ENCODE measurements at places on chromosomes 5 and 9.
A peak's percentile ranks its signal among the peaks of the same experiment; 100 is the strongest.

GRCh38 chr5:16067415-16067814 is 112.2 kb downstream of the MARCHF11 start:
- no peak for DNase-seq

DNA sequence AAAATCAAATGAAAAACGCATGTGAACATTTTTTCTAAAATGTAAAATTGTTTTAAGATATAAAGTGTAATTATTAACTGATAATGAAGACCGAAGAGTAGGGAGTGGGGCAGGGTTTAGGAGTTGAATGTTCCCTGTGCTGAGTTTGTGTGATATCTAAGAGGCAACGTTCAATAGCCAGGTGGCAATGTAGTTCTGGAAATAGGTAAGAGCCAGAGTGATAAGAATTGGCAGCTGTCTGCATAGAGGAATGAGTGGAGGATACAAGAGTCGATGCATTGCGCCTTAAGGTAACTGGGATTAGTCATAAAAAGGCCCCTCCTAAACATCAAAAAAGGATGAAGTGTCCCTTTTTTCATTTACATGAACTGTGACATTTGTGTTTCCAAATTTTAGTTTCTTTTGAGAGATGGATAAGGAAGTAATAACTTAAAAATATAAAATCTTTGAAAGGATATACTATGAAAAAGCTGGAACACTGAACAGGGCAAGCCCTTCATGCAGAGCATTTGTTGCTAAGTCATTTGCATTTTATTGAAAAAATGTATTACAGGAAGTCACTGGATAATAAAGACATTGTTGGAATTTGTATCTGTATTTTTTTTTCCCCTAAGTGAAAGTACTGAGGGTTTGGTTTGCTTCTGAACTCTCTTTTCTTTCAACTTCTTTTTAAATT is 659.3 kb downstream of the ACTL7B start:
- no peak for DNase-seq

DNA sequence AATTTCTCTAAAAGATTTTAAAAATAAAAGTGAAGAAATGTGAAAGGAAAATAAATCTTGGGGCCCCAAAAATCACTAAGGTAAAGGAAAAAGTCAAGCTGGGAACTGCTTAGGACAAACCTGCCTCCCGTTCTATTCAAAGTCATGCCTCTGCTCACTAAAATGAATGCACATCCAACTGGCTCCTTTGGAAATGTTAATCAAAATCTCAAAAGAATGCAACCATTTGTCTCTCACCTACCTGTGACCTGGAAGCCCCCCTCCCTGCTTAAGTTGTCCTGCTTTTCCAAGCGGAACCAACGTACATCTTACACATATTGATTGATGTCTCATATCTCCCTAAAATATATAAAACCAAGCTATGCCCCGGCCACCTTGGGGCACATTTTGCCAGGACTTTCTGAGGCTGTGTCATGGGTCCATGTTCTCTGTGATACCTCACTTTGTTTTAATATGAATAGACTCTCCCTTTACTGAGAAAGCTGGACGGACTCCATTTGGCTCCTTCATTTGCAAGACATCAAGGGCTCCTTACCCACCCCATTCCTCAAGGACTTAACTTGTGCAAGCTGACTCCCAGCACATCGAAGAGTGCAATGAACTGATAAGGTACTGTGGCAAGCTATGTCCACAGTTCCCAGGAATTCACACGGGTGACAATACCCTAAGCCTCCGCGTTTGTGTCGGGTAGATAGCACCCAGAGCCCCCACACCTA is 164.3 kb downstream of the SMC2 start:
- DNase-seq, result no peak

DNA sequence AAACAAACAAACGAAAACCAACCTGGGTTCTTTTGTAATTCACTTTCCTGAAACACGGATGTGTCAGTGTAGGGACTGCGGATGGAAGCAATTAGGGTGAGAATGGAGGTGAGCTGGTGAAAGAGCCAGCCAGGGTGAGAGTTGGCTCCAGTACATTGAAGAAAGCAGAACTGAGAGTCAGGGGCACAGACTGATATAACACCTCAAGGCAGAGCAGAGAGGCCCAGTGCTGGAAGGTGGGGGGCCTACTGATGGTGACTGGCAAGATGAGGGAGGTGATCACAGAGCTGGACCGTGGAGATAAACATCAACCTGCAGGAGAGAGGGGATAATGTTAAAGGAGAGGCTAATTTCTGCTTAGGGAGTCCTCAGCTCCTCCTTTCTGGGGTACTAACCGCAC is 221.1 kb downstream of the MAN2A1 start:
- DNase-seq, result no peak

DNA sequence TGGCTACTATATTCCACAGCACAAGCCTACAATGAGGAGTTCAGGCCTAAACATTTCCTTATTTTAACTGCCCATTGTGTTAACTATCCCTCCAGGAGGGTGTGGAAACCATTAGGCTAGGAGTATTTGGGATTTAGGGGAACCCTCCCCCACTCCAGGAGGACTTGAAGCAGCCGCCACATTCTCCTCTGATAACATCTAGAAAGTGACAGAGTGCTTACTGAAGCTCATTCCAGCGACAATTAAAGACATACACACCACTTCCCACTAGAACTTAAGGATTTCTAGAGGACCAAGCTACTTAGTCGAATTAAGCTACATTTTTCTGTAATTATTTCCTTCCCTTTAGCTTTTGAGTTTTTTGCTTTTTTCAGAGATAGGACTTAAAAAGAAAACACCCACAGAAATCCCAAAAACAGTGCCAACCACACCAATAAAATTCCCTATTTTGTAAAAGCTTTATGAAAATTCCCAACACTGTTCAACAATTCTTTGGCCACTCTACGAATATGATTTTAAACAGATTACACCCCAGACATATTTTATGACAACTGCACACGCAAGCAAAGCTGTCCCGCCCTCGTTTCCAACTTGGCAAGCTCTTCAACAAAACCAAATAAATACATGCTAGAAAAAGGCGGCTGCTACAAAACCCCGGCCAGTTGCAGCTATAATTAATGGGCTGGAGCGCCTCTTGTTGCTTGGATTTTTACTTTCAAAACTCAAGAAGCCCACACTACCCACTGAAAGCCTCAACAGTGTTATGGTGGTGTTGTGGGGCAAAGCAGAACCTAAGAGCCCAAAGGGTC is 4.5 kb downstream of the ROR2 start:
- DNase-seq, result no peak

- DNase-seq, result no peak
Observed at GRCh38 chr9:126159430-126160060, 167.1 kb upstream of the MVB12B start.

- no peak for DNase-seq
Observed at GRCh38 chr5:180817893-180818674, 15.5 kb upstream of the MGAT1 start.

DNA sequence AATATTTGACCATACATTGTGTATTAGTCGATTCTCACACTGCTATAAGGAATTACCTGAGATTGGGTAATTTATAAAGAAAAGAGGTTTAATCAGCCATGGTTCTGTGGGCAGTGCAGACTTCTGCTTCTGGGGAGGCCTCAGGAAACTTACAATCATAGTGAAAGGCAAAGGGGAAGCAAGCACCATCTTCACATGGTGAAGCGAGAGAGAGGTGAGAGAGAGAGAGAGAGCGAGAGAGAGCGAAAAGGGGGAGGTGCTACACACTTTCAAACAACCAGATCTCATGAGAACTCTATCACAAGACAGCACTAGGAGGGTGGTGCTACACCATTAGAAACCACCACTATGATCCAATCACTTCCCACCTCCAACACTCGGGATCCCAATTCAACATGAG is 4.1 kb upstream of the GRAMD2B start:
- no peak for DNase-seq

GRCh38 chr5:144549580-144549979 is 378.9 kb downstream of the KCTD16 start:
- no peak for DNase-seq

- DNase-seq, result no peak
Observed at GRCh38 chr9:16575142-16575985, 295.1 kb downstream of the BNC2 start.

GRCh38 chr9:90821697-90822096 is 20.1 kb downstream of the SYK start:
- DNase-seq, result no peak

GRCh38 chr9:122779181-122779580 is 9.6 kb upstream of the OR5C1 start:
- no peak for DNase-seq

DNA sequence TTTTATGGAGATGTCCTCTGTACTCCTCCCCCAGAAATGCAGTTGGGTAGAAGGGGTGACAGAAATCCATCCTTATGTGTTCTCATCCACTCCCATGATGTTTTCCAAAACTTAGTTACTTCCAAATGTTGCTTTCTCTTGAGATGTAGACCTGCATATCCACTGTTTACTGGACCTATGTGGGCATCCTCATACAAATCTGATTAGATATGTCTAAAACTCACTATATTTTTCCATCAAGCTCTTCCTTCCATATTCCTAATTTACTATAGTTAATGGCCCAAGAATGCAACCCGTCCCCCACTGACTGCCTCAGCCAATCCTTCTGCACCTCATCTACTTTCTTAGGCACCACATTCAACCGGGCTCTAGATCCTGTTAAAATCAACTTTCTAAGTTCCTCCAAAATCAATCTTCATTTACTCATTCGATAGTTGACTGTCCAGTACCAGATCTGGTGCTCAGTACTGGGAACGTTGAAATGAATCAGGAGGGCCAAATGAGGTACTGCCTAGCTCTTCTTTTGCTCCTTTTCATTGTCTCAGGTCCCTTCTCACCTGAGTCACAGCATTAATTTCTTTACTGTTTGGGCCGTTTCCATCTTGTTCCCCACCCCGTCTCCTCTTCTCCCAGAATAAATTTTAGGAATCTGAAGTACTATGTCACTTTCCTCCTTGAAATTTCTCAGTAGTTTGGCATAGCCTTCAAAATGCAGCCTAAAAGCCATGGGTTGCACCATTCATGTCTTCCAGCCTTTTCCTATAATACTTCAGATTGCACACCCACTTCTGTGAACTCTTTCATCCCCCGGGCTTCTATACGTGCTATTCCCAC is 7.9 kb downstream of the PLK2 start:
- no peak for DNase-seq

DNA sequence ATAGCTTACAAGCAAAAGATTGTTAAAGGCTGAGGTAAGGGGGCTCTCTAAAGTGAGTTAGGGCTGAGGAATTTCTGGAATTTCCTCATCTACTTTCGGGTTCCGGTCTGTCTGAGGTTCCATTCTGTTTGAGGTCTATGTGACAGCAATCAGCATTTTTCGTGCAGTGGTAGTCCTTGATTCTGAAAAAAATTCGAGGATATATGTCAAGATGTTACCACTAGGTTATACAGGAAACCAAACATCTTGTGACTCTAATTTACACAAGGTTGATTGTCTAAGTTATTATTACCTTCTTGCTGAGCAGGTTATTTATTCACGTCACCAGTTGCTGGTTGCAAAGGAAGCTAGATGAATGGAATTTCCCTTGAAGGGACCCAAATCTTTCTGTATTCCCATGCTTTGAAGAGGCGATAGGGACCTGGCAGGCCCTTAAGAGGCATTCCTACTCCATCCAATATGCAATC is 35.2 kb downstream of the RLN2 start:
- DNase-seq, result no peak

GRCh38 chr9:123712399-123712798 is 217.5 kb downstream of the DENND1A start:
- no peak for DNase-seq

DNA sequence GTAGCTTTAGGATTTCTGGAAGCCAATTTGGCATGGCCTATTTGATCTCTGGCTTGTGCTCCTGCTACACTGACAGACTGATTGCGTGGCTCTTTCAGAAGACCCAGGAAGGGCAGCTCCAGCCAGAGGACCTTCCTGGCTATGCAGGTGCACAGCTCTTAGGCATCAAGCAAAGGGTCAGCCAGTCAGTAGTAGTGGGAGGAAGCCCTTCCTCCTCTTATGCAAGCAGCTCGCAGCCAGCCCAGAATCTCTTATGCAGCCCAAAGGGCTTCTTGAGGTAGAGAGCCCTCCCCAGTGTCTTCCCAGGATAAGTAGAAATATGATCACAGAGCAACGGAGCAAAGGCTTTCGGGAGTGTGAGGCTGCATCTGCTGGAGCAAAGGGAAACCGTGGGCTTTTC is 43.2 kb downstream of the SLC36A1 start:
- DNase-seq, result no peak

- DNase-seq, result peak; percentile 80
Observed at GRCh38 chr9:129202613-129203555, 24.8 kb upstream of the IER5L start.

GRCh38 chr5:154653764-154654485 is 101.3 kb upstream of the LARP1 start:
- DNase-seq, result no peak

- DNase-seq, result peak; percentile 59
Observed at GRCh38 chr5:159331093-159331973, 1.0 kb upstream of the IL12B start.

GRCh38 chr9:27117489-27118135 is 8.6 kb downstream of the TEK start:
- DNase-seq, result no peak

DNA sequence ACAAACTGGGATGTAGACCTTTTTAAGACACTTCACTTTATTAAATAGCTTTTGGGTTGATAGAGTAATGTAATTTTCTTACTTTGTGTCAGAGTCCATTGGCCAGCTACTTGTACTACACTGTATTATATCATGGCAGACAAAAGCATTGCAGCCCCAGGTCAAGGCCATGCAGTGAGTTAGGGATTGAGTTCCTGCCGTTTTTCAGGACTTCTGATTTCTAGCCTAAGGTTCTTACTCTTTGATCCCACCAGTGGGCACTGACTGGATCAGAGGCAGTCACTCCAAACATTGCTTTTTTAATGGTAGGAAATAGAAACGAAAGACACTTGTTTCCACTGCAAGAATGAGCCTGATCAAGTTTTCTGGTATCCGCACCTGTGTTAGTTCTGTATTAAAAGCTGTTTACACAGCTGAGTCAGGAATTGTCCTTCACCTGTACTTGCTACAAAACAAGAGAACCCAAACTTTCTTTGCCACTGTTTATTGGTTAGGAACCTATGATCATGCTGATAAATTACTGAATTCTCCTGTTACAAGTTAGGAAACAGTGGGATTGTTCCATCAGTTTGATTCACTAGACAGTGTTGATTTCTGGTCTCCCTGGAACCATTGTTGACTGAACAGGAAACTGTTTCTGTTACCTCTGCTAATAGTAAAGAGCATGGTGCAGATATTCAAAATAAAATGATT is 22.1 kb downstream of the LRRC70 start:
- DNase-seq, result no peak

Measured in stimulated activated CD8-positive, alpha-beta memory T cell treated with anti-CD3 and anti-CD28 coated beads, Interleukin-12 subunit alpha, Interleukin-12 subunit beta, amount 100 ng/mL, for 1 hour (primary cell).